GM12865 (cell line): ENCODE measurements at places on chromosomes 4 and X.

GRCh38 chr4:153916273-153916755 is 127.4 kb upstream of the SFRP2 start:
- peak; percentile 75 for DNase-seq

DNA sequence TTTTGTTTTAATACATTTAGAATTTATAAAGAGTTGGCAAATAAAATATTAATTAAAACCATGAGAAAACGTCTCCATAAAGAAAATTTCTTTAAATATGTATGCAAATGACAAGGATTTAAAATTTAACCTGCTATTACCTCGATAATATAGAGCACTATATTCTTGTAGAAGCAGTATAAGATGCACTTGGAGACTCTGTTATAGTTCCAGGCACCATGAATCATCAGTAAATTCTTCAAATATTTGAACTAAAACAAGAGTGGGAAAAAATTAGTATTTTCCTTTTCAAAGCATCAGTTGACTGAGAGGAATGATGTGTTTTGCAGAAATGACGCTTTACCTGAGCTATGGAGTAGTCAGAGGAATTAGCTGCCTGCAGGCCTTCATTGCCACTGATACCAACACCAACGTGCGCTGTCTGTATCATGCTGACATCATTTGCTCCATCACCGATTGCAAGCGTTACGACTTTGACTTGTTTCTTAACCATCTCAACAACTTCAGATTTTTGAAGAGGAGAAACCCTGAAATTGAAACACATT is 67.3 kb downstream of the SHISA3 start:
- no peak for DNase-seq

DNA sequence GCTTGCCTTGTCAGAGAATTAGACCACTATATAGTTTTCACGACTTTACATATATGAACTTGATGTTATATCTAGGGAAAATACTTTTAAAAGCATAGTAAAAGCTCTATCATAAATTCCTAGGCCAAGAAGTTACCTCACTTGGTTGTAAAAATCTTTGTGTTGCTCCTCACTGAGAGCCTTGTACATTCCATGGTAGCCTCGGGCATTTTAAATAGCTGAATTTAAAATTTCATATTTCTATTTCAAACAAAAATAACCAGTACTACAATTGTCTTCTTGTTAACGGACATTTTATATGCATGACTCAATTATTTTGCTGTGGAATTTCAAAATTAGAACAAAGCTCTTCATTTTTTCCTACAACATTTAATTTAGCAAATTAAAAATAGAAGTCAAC is 107.6 kb downstream of the MID1 start:
- DNase-seq, result no peak

DNA sequence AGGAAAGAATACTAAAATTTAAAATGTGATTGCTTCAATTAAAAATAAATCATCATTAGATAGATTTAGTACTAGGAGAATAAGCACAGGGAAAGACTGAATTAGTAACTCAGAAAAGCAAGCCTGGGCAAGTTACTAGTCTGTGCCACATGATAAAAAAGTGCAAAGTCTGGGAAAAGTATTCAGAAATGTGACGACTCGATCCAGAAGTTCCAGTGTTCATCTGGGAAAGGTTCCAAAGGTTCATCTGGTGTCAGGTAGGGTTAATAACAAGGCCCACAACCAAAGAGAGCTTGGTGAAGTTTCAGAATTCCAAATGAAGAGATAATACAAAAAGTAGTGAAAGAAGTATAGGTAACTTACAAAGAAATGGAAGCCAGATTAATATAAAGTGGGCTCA is 78.3 kb upstream of the ARSJ start:
- DNase-seq, result no peak

DNA sequence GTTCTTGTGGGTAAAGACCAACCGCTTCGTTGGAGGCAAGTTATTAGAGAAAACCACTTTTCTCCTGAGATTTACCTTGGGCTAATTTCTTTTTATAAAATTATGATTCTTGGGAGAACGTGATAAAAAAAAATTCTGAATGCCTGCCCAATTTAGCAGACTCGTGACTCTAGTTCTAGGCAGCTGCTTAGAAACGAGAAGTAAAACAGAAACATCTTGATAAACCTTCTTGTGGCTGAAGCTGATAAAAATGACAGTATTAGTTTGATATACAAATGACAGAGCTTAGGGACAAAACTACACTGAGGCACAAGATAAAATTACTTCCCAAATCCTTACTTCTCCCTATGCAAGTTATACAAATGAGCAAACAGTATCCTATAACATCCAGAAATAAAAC is 458.9 kb upstream of the TEX13C start:
- DNase-seq, result no peak

- no peak for DNase-seq
These were observed 2.2 kb upstream of the HTR2C start for GRCh38 chrX:114581528-114582263.

DNA sequence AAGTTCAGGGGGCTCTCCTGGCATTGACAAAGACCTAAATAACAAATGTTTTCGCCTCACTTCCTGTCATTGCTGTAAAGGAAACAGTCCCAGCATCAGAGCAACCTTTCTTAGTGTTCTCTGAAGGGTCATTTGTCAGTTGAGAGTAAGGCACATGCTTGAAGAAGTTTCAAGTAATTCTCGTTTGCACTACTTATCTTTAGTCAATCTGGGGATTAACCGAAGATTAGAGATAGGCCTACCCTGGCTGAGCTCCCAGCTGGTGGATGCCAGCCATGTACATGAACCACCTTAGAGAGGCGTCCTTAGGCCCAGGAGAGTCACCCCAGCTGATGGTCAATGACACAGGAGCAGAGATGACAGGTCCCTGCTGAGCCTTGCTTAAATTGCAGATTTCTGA is 189.9 kb upstream of the PGRMC2 start:
- DNase-seq, result no peak
